Stimulated activated CD8-positive, alpha-beta memory T cell treated with anti-CD3 and anti-CD28 coated beads, Interleukin-4, amount 100 ng/mL, for 4 hours (primary cell): ENCODE measurements at places on chromosomes 3 and 15.

- DNase-seq, result no peak
These were observed 12.9 kb upstream of the MGA start for GRCh38 chr15:41647262-41647661.

GRCh38 chr3:99541181-99541580, 97.2 kb upstream of the COL8A1 start:
- no peak for DNase-seq

DNA sequence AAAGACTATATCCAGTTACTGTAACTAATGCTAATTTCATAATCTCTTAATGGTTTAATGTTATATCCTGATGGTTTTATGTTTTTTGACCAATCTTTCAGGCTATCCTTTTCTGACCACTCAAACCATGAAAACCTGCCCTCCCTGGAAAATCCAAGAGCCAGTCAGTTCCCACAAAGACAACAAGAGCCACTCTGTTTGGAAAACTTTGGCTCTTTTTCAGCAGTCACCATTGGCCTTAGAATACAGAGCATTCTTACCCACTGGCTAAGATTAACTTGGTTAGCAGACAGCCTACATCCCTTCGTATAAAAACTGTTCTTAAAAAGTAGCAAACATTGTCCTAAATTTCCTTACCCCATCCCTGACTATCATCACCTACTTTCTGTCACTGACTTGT, 32.9 kb downstream of the ALCAM start:
- DNase-seq, result no peak

- no peak for DNase-seq
These were observed 73.8 kb downstream of the FLNB start for GRCh38 chr3:58082047-58082446.

- no peak for DNase-seq
These were observed 236.1 kb downstream of the NEK10 start for GRCh38 chr3:27133060-27133459.

DNA sequence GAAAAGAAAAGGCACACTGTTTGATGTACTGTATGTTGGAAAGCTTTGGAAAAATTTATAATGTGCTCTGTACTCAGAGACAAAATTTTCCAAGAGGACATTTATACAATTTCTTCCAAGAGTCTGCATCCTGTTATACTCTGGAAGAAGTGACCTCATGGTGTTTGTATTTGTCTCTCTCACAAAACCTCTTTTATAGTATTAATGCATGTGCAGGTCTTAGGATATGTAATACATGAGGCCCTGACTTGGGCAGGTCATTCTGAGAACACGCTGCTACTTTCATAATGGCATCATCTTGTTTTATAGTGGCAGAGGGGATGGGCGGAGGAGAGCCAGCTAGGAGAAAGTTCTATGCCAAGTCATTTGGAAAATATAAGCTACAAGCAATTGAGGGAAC, 72.0 kb upstream of the P3H2 start:
- no peak for DNase-seq

DNA sequence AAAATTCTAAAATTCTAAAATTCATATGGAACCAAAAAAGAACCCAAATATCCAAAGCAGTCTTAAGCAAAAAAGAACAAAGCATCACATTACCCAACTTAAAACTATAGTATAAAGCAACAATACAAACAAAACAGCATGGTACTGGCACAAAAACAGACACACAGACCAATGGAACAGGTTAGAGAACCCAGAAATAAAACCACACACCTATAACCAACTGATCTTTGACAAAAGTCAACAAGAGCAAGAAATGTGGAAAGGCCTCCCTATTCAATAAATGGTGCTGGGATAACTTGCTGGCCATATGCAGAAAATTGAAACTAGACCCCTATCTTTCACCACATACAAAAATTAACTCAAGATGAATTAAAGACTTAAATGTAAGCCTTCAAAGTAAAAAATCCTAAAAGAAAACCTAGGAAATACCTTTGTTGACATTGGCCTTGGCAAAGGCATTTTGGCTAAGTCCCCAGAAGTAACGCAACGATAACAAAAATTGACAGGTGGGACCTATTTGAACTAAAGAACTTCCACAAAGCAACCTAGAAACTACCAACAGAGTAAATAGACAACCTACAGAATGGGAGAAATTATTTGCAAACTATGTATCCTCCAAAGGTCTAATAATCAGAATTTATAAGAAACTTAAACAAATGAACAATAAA, 56.9 kb downstream of the TTBK2 start:
- DNase-seq, result no peak

GRCh38 chr15:65583701-65584100, 27.2 kb downstream of the INTS14 start:
- DNase-seq, result no peak

DNA sequence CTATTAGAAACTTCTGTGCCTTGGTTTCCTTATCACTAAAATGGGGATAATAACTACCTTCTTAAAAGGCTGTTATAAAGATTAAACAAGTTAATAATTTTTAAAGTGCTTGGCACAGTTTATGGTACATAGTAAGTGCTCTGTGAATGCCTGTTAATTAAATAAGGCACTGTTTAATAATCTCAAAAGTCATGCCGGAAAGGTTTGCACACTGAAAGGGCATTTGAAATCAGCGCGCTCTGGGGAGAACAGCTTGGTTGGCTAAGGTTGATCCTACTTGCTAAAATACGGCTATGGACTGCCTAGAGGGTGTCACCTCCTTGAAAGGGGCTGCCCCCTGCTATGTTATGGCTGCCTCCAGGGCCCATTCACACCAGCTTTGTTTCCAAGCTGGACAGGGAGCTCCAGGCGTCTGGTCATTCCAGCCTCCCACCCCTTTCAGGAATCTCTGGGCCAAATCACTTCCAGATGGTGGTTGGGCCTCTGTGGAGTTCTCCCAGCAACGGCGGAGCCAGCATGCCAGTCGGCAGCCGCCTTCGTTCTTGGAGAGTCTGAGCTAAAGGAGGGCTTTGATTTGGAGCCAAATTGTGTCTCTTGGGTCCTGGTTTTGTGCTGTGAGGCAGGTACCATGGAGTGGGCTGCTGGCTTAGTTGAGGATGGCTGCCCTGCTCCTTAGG, 5.9 kb downstream of the FLNB start:
- DNase-seq, result no peak

- no peak for DNase-seq
These were observed 4.2 kb downstream of the CAPN3 start for GRCh38 chr15:42363487-42363886.

DNA sequence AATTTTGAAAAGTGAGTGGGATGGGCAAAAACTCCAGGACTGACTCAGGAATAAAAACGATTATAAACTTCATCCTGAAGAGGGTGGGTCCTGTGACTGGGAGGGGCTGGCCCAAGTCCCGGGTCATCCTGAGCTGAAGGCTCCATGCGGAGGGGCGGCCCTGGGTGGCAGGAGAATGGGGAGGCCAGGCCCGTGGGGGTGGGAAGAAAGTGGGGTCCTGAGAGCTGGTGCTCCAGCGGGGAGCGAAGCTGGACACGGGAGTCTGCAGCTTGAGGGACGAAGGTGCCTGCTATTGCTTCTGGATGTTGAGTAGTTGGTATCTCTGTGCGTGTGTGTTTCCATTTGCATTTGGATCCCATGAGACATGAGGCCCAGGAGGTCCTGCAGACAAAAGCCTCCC, 4.7 kb upstream of the OCA2 start:
- no peak for DNase-seq

DNA sequence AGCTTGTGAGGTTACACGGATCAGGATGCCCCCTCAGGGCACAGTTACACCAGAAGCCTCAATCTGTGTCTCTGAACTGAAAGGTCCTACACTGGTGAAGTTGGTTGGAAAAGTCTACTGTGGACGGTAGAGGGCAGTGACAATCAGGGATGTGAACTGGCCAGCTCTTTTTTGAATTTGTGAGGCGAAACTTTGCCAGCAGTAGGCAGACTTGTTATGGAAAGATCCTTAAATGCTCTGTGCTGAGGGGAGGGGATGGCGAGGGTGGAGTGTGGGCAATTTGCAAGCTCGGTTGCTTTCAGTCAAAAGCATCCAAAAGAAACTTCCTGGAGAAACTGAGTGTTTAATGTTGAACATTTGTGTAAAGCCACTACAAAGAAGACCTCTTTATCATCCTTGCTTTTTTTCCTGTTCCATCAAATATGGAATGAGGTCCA, 127.4 kb upstream of the ABHD17C start:
- DNase-seq, result no peak

- DNase-seq, result no peak
These were observed 14.2 kb upstream of the CLEC3B start for GRCh38 chr3:45011756-45012508.
